SJSA1 (cell line): ENCODE measurements at places on chromosomes 2 and 18. TPM values are rescaled to one million over a fixed set of nuclear protein-coding genes. Genes with fewer than 3 reads are reported as not detected.

Gene CRYGC
- not detected in 2 replicates for total RNA-seq

Gene UGT1A3
- total RNA-seq = not detected in 2 replicates

Gene COL3A1
- total RNA-seq = 1,297 and 1,854 TPM in 2 replicates

Gene RASGRP3
- 7.5 and 11.6 TPM in 2 replicates for total RNA-seq

- no peak for DNase-seq
Observed at GRCh38 chr2:201275069-201275468, 14.7 kb downstream of the CASP8 start.

DNA sequence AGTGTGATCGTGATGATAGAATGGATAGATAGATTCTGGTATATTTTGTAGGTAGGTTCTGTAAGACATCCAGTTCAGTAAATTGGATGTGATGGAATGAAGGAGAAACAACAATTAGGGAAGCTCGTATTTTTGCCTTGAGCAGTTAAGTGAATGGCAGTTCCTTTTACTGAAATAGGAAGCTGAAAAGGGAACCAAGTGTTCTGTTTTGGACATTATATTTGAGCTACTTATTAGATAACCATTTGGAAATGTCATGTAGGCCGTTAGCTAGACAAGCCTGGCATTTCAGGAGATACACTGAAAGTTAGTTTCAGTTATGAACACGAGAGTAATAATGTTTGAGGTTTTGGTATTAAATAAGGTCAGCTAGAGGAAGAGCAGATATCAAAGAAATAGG is 41.5 kb downstream of the MARCHF7 start:
- no peak for DNase-seq

- DNase-seq = peak; percentile 43
Observed at GRCh38 chr2:15560140-15560987, 770 bp downstream of the NBAS start.

- DNase-seq = no peak
Observed at GRCh38 chr2:6864923-6865345, 773 bp downstream of the CMPK2 start.

- no peak for DNase-seq
Observed at GRCh38 chr2:180655842-180656454, 324.5 kb upstream of the UBE2E3 start.

DNA sequence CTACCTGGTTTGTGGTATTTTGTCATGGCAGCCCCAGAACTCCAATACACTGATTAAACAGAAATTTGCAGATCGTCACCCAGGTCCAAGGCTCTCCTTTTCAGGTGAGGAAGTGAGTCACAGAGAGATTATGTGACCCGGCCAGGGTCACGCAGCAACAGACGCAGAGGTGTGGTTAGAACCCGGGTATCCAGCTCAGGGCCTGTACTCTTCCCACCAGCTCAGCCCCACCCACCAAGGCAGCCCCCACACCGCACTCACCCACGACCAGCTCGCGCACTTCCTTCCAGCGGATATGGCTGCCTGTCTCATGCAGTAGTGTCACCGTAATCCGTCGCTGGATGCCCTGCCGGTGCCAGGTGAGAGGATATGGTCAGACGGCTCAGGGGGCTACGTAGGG is 48.1 kb downstream of the AQP12A start:
- no peak for DNase-seq

DNA sequence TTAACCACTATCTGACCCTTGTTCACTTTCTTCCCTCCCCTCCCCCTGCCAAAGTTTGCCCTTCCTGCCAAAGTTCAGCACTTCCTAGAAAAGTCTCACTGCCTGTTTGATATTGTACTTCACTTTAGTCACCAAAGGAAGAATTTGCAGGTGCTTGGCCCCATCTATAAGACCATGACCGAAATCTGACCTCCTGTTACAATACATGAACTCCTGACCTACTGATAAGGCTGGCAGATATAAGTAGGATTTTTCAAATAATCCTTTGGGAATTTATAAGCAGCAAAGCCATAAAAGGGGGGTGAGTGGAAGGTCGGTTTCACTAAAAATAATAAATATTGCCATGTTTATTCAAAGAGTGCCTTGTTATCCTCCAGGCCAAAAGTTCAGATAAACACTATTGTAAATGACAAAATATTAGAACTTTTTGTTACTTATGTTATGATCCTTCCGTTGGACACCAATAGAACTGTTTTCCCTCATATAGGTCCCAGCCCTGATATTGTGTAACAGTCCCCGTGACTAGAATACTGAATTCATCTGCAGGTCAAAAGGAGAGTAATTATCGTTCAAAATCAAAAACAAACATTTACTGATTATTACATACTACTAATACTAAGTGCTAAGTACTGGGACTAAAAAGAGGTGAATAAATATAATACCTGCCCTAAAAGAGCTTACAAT is 277.6 kb downstream of the EXOC6B start:
- DNase-seq = no peak

DNA sequence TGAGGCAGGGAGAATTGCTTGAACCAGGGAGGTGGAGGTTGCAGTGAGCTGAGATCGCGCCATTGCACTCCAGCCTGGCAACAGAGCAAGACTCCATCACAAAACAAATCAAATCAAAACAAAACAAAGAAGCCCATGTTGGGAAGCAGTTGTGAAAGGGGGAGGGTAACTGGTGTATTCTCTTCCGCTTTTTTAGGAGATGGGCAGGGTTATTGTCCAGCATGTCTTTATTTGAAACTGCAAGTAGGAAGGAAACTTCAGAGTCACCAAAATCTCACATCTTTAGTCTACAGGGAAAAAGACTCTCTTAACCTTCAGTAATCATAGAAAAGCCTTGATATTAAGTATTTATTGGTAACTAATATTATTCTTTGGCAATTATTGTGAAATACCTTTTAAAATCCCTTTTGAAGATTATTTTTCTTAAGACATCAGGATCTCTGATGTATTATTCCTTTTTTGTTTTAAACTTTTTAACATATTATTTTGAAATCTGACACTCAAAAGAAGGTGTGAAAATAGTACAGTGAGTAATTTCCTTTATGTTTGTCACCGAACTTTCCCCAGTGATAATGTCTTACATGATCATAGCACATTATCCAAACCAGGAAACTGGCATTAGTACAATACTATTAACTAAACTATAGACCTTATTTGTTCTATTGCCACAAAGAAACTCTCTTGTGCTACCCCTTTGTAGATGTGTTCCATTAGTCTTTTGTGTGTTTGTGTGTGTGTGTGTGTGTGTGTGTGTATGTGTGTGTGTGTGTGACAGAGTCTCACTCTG is 84.3 kb upstream of the LTBP1 start:
- no peak for DNase-seq

DNA sequence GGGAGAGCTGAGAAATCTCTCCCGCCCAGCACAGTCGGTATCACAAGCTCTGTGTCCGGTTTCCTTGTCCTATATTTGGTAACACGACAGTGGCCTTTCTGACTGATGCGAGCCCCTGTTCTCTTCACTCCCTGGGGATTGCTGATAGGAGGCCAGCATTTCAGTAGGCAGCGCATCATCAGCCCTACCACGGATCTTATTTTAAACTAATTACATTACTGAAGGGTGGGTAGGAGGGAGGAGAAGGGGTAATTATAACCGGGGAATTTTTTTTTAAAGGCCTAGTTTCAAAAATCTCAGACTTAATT is 125.6 kb upstream of the LGALSL start:
- DNase-seq = no peak

DNA sequence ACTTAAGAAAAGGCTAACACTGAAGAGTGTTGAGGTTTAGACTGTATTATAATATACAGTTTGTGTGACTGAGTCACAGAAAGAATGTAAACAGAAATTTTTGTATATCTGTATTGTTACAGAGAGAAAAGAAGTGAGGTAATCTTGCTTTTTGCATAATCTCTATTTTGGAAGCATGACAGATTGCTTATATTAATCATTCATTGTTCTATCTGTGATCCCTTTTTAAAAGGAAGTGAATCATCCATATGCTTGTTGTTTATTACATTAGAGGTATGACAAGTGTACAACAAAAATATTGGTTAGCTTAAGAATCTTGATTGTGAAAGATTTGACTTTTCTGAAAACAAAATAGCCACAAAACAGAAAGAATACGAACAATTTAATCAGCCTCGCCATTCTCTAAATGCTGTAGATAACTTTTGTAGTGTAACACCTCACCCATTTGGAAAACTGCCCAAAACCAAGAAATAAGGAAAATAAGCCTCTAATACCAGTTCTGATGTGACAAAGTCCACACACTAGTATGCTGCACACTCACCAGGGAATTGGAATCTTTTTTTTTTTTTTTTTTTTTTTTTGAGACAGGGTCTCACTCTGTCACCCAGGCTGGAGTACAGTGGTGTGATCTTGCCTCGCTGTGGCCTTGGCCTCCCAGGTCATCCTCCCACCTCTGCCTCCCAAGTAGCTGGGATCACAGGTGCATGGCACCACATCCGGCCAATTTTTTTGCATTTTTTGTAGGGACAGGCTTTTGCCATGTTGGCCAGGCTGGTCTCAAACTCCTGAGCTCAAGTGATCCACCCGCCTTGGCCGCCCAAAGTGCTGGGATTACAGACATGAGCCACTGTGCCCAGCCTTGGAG is 91.5 kb upstream of the LPIN2 start:
- DNase-seq = no peak
